ENCODE measurements at places on chromosomes 2 and 18.

- no peak for DNase-seq
Measured at GRCh38 chr2:43569921-43570320, 25.9 kb downstream of the THADA start.

GRCh38 chr2:182509-183122 is 81.2 kb downstream of the SH3YL1 start:
- no peak for DNase-seq

DNA sequence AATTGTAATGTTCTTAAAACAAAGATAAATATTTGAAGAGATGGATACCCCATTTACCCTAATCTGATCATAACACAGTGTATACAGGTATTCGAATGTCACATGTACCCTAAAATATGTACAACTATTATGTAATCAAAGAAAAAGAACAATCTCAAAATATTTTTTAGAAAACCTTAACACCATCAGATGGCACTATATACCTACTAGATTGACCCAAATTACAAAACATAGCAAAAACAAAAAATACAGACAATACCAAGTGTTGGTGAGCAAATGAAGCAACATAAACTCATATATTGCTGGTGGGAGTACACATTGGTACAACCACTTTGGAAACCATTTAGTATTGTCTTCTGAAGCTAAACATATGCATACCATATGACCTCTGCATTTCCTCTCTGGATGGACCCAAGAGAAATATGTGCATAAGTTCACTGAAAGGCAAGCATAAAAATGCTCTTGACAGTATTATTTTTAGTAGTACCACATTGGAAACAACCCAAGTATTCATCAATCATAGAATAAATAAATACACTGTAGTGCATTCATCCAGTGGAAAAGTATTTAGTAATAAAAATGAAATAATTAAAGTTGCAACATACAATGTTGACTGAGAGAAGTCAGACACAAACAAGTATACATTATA is 55.8 kb downstream of the GDF7 start:
- DNase-seq, result no peak

DNA sequence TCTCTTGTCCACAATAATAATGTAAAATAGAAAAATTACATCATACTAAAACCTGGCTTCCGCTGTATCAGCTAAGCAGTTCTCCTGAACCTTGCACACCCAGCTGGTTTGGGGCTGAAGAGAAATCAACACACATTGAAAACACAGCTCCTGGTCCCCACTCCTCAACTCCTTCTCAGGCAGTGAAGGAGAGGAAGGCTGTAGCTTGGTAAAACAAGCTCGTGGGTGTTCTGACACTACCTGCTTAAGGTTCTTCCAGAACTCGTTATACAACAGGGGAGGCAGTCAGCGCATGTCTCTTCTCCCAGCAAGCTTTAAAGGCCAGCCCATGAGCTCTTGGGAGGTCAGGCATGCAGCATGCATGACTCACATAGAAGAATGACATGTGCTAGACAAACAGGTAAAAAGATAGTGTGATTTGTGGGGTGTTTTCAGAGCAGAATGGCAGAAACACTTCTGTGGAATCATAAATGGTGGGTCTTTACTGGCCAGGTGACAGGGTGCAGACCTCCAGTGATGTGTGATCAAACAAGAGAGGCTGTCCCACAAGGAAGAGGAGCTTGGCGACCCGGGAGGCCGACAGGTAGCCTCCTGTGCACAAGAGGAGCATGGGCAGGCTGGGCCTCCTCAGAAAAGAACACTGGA is 69.1 kb downstream of the UXS1 start:
- no peak for DNase-seq

DNA sequence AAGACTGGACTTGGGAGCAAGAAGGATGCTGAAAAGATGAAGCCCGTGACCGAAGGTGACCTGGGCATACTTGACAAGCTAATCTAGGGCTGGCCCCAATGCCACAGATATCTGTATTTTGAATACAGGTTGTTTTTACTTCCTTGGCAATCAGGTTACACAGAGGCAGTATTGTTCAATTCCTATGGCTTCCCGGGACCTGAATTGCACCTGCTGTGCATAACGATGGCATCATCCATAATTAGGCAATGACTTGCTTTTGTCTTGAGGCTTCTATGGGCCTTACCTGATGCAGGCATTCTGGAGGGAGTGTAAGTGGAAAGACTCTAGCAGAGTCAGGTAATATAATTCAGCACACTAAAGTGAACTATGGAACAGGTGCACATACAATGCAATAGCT is 60.6 kb upstream of the CUL3 start:
- no peak for DNase-seq

DNA sequence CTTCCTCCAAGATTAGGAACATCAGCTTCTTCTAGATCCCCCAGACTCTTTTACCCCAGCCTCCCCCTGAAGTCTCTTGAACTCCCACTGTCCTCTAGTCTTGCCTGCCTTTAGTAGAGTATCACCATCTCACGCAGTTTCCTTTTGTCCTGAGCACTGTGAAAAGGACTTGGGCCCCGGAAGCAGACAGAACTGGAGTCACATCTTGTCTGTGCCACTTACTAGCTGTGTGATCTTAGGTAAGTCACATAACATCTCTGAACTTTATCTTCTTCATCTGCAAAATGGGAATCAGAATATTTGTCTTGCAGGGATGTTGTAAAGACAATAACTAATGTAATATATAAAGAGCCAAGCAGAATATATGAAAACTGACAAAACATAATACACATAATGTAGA is 8.4 kb upstream of the TRABD2A start:
- no peak for DNase-seq

GRCh38 chr18:3799515-3799914 is 349.5 kb downstream of the TGIF1 start:
- no peak for DNase-seq

DNA sequence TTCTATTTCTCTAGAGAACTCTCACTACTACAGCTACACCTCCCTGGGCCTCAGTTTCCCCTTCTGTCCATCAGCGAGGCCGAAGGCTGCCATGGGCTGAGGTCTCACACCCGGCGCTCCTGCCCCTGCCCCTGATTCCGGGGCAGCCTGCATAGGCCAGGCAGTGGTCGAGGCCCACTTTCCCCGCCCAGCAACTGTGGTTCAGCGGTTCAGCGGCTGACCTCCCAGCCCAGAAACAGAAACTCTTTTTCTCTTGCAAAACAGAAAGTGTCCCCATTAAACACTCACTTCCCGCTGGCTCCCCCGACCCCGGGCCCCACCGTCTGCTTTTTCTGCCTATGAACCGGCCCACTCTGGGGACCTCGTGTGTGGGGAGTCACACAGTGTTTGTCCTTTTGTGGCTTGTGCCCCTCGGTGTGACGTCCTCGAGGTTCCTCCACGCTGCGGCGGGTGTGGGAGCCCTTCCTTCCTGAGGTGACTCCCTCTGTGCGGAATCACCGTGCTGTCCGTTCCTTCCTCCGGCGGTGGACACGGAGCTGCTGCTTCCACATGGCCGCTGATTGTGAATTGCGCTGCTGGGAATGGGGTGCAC is 16.0 kb downstream of the PDCD1 start:
- no peak for DNase-seq

Data from activated T-helper 1 cell treated with anti-CD3 and anti-CD28 coated beads, Interleukin-2, amount 50 U/mL, for 16 hours (primary cell).